CD8-positive, alpha-beta memory T cell (primary cell): ENCODE measurements at places on chromosomes 11 and 22. TPM values are rescaled to one million over a fixed set of nuclear protein-coding genes. Genes with fewer than 3 reads are reported as not detected.

The KIAA1671 gene
- 14.7 TPM for total RNA-seq

GRCh38 chr11:2803186-2804091 is 82.1 kb downstream of the CDKN1C start:
- DNase-seq: no peak

The RAB3IL1 gene
- total RNA-seq: 0.28 TPM

GRCh38 chr22:33242078-33242477 is 183.9 kb upstream of the SYN3 start:
- DNase-seq: no peak

The GATD1 gene
- 53.0 TPM for total RNA-seq

DNA sequence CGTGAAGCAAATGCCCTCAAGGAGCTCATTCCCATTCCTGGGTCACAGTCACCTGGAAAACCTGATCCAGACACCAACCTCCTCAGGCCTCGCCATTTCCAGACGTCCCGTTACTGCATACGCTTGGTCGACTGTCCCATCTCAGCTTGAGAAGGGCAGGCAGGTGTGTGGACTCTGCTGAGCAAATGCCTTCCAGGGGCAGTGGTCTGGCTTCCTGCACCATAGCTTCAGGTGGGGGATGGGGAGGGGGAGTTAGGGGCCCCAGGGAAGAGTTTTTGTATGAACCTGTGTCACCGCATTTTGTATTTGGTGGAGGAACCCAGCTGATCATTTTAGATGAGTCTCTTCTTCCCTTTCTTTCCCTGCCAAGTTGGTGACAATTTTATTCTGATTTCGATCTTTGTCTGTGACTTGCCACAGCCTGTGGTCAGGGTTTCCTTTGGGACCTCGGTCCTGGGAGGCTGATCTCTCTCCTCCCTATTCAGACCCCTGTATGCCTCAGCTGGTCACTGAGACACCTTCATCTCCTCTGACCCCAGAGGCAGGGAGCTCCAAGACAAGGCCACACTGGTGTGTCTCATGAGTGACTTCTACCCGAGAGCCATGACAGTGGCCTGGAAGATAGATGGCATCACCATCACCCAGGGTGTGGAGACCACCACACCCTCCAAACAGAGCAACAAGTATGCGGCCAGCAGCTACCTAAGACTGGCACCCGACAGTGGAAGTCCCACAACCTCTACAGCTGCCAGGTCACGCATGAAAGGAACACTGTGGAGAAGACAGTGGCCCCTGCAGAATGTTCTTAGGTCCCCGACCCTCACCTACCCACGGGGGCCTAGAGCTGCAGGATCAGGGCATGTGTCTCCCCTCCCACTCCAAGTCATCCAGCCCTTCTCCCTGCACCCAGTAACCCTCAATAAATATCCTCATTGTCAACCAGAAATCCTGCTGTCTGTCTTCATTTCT is 22.9 kb downstream of the IGLL5 start:
- no peak for DNase-seq

The MAPK11 gene
- 12.8 TPM for total RNA-seq

GRCh38 chr11:66891851-66892660 is 35.2 kb downstream of the LRFN4 start:
- no peak for DNase-seq

The ZNRF3 gene
- 1.2 TPM for total RNA-seq

The OR4A16 gene
- not detected for total RNA-seq

DNA sequence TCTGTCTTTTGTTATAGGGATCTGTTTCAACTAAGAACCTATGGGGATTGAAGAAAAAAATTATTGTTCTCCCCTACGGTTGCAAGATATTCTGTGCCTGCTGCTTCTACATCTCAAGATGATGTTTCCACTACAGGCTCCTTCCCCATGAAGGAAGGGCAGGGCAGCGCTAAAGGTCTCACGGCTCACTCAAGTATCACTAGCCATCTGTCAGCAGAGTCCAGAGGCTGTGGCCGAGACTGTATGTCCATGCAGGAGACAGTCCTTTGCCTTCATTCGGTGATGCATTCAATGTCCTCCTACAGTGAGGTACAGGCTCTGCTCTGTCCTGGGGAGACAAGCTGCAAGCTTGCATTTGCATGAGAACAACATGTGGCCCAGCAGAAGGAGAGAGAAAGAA is 518.0 kb downstream of the OPCML start:
- DNase-seq: no peak

- no peak for DNase-seq
These were observed 14.1 kb downstream of the SYNGR1 start for GRCh38 chr22:39363751-39364515.

- DNase-seq: no peak
These were observed 21.6 kb upstream of the PHLDA2 start for GRCh38 chr11:2950825-2951224.

The B4GALNT4 gene
- 0.81 TPM for total RNA-seq

- no peak for DNase-seq
These were observed 160.5 kb upstream of the DDI1 start for GRCh38 chr11:103875855-103876510.

The VSTM5 gene
- total RNA-seq: not detected

DNA sequence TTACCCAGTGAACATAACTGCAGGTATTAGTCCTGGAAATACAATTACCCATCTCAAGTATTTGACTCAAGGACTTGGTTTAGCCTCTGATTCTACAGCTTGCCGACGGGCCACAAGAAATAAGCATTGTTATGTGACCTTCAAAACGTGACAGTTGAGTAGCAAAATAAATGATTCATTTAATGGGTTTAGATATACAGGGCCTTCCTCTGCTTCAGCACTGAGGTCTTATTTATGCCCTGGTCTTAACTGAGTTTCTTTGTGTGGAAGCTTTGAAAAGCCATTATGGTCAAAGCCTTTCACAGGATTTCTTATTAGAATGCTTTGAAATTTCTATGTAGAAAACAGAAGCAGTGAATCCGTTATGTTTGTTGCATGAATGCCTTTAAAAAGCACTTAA is 899.2 kb upstream of the API5 start:
- DNase-seq: no peak

The CSNK2A3 gene
- 2.6 TPM for total RNA-seq

- no peak for DNase-seq
These were observed 289.9 kb downstream of the TENM4 start for GRCh38 chr11:79150966-79151365.

GRCh38 chr11:8689726-8690255 is 7.2 kb downstream of the RPL27A start:
- DNase-seq: no peak

The MCAM gene
- 2.7 TPM for total RNA-seq

DNA sequence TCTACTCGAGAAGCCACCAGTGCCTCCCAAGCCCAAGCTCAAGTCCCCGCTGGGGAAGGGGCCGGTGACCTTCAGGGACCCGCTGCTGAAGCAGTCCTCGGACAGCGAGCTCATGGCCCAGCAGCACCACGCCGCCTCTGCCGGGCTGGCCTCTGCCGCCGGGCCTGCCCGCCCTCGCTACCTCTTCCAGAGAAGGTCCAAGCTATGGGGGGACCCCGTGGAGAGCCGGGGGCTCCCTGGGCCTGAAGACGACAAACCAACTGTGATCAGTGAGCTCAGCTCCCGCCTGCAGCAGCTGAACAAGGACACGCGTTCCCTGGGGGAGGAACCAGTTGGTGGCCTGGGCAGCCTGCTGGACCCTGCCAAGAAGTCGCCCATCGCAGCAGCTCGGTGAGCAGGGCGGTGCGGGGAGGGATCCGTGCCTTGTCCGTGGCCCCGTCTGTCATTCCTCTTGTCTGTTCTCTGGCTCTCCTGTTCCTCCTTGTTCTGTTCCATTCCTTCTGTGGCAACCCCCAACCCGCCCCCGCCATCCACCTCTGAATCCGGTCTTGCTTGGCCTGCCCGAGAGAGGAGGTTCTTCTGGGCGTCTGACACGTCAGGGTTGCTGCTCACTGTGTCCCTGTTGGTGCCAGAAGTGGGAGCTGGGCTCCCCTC is 15.8 kb upstream of the ACR start:
- DNase-seq: no peak

- no peak for DNase-seq
These were observed 20.9 kb downstream of the SVIP start for GRCh38 chr11:22808571-22809197.

The GRAMD1B gene
- 28.2 TPM for total RNA-seq
